ENCODE measurements at places on chromosomes 5 and 9.

GRCh38 chr9:111601237-111602018 is 2.0 kb upstream of the PTGR1 start:
- no peak for DNase-seq

GRCh38 chr9:109101810-109102209 is 17.9 kb downstream of the TMEM245 start:
- DNase-seq, result no peak

- no peak for DNase-seq
These were observed 303.6 kb downstream of the ARHGAP26 start for GRCh38 chr5:143073766-143074165.

DNA sequence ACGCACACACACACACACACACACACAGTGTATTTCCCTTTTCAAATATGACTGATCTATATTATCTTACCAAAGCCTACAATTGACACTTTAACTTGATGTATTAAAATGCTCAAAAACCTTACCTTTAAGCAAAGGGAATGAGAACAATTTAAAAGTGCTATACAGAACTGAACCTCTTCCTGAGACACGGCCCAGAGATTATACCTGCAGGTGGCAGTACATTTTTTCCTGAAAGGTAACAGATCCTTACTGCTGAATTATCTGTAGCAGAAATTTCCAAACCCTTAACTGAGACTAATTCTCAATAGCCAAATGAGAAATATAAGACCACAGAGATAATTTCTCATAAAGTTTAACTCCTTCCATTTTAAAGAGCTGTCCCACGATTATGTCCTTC is 91.1 kb downstream of the MYO10 start:
- DNase-seq, result no peak

All from stimulated activated effector memory CD8-positive, alpha-beta T cell treated with anti-CD3 and anti-CD28 coated beads, Interleukin-12 subunit alpha, Interleukin-12 subunit beta, amount 100 ng/mL, for 72 hours (primary cell).